ENCODE measurements at places on chromosomes 7 and 10. TPM values are rescaled to one million over a fixed set of nuclear protein-coding genes. Genes with fewer than 3 reads are reported as not detected.

DNA sequence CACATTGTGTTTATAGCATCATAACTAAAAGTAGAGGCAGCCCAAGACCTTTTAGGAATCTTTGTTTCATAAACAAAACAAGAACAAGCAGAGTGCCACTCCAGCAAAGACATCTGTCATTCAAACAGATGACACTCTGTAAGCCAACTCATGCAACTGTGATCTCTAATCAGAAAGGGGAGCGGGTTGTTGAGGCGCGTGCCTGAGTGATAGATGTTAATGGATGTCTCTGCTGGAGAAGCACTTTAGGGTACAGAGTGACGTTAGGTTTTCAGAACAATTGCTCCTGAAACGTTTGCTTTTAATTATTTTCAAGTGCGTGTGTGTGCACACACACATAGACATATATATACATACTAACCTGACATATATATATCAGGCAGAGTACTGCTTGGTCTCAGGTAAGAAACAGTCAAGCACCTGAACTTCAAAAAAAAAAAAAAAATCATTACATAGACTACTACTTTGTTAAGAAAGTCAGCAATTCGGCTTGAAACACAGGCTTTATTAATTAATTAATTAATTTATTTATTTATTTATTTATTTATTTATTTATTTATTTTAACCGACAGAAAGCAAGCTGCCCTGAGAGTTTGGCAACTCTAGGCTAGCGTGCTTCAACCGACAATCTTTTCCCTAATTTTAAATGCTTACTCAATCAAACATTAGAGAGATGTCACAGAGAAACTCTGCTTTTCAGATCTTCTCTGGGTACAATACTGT is 109.1 kb downstream of the POU6F2 start:
- H3K36me3 ChIP-seq: no peaks in the 10 kb centered on the region
- H3K4me1 ChIP-seq: peaks cover 36% of the 10 kb centered on the region
- no peak for DNase-seq
- H3K27me3 ChIP-seq: peaks cover 5% of the 10 kb centered on the region
- H3K27ac ChIP-seq: no peak overlapping the region

CLDN3 gene
- total RNA-seq: 10.6 TPM

DNA sequence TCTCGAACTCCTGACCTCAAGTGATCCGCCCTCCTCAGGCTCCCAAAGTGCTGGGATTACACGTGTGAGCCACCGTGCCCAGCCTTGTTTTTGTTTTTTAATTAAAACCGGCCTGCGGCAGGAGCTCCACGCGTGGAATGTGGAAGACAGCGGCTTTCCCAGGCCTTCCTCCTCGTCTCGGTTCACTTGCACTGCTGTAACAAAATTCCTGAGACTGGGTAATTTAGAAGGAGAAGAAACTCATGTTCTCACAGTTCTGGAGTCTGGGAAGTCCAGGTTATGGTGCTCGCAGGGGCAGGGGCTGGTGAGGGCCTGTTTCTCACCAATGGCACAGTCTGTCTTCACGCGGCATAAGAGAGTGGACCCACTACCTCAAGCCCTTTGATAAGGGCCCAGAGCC is 14.4 kb upstream of the CRYGN start:
- H3K4me1 ChIP-seq: peaks cover 26% of the 10 kb centered on the region
- no peaks in the 10 kb centered on the region for H3K27me3 ChIP-seq
- H3K27ac ChIP-seq: peak overlapping the region; percentile 53

SPDYE9 gene
- 0.18 TPM for total RNA-seq

GJD4 gene
- total RNA-seq: not detected

DNA sequence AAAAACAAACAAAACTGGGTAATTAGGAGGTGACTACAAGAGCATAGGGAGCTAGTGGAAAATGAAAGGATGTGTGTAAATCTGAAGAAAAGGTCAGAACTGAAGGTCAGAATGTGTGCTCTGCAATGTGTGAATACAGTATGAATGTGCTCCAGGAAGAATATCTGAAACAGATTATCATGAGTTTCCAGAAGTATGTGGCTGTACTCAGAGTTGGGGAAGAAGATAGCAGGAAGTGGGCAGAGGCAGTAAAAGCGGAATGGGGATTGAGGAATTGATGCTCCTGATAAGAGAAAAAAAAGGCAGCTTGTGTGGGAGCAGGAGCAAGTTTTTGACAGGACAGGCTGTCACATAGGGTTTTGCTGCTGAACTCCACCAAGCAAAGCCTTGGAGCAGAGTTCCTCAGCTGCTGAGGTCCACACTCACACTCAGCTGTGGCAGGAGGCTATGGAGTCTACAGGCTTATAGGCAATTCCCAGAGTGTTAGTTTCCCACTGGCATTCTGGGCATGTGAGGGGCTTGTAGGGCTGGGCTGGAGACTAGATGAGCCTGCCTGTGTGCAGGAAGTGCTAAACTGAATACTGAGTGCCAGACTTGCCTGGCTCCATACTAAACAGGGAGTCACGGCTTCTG is 22.9 kb downstream of the H2AZ2 start:
- no peak overlapping the region for H3K27ac ChIP-seq
- H3K36me3 ChIP-seq: peaks cover 12% of the 10 kb centered on the region
- H3K4me3 ChIP-seq: no peak overlapping the region

DNA sequence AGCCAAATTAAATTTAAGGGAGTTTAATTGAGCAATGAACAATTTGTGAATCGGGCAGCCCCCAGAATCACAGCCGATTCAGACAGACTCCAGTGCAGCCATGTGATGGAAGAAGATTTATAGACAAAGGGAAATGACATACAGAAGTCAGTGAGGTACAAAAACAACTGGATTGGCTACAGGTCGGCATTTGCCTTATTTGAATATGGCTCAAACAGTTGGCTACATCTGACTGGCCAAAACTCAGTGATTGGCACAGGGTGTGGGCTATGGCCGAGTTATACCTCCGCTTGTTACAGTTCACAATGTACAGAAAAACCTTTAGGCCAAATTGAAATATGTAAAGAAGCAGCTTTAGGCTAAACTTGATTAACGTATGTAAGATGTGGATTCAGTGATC is 30.8 kb upstream of the EIF4H start:
- H3K4me1 ChIP-seq: no peaks in the 10 kb centered on the region
- H3K27ac ChIP-seq: no peak overlapping the region
- DNase-seq: no peak
- H3K27me3 ChIP-seq: no peaks in the 10 kb centered on the region
- H3K4me3 ChIP-seq: no peak overlapping the region

GRCh38 chr7:123865517-123866117 is 20.6 kb downstream of the HYAL4 start:
- no peak overlapping the region for H3K27ac ChIP-seq
- no peak overlapping the region for H3K4me3 ChIP-seq
- peaks cover 2% of the 10 kb centered on the region for H3K36me3 ChIP-seq
- peaks cover 21% of the 10 kb centered on the region for H3K4me1 ChIP-seq

RBM17 gene
- 112 TPM for total RNA-seq

DNA sequence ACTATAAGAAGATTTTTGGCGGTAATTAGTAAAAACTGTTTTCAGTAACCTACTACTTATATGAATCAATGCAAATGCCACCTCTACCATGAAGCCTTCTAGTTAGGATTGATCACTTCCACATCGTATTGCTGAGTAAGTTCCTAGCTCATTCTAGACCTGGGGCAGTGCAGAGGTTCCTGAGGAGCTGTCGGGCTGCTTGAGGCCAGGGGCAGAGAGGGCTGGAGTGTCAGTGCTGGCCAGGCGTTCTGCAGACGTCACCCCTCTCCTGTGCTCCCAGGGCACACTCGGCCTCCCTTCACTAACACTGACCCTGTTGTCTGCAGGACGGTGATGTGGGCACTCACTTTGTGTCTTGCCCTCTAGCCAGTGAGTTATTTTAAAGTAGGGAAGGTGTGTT is 275.7 kb downstream of the CELF2 start:
- no peaks in the 10 kb centered on the region for H3K27me3 ChIP-seq
- H3K4me3 ChIP-seq: no peak overlapping the region
- H3K36me3 ChIP-seq: peaks cover 4% of the 10 kb centered on the region
- H3K27ac ChIP-seq: no peak overlapping the region
- peaks cover 4% of the 10 kb centered on the region for H3K4me1 ChIP-seq

APBB1IP gene
- total RNA-seq: not detected

DNA sequence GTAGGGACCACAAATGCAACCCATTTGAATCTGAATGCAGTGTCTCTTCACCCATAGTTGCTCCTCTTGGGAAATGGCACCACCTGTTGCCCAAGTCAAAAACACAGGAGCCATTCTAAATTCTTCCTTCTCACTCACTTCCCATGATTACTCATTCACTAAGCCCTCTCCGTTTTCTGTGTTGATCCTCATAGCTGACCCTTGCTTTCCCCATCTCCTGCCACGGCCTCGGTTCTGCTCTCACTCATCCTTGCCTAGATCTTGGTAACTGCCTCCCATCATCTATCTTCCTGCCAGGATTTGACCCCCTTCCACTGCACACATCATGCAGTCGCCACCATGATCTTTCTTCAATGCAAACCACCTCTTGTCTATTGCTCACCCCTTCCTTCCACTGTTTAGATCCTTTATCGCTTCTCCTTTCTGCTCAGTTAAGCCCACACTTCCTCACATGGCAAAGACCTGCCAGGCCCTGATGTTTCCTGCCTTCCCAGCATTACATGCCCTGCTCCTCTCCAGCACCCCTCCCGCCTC is 19.0 kb upstream of the CPN1 start:
- H3K27ac ChIP-seq: no peak overlapping the region
- no peak for DNase-seq
- peaks cover 2% of the 10 kb centered on the region for H3K27me3 ChIP-seq
- H3K4me3 ChIP-seq: no peak overlapping the region
- no peaks in the 10 kb centered on the region for H3K36me3 ChIP-seq
- H3K4me1 ChIP-seq: no peaks in the 10 kb centered on the region

ZNF117 gene
- total RNA-seq: 42.3 TPM

ITPRID1 gene
- not detected for total RNA-seq

HYAL4 gene
- not detected for total RNA-seq

- H3K27ac ChIP-seq: peak overlapping the region; percentile 30
- no peak for DNase-seq
- no peaks in the 10 kb centered on the region for H3K4me1 ChIP-seq
- no peak overlapping the region for H3K4me3 ChIP-seq
Measured at GRCh38 chr10:12019283-12019971, 23.2 kb downstream of the UPF2 start.

DNA sequence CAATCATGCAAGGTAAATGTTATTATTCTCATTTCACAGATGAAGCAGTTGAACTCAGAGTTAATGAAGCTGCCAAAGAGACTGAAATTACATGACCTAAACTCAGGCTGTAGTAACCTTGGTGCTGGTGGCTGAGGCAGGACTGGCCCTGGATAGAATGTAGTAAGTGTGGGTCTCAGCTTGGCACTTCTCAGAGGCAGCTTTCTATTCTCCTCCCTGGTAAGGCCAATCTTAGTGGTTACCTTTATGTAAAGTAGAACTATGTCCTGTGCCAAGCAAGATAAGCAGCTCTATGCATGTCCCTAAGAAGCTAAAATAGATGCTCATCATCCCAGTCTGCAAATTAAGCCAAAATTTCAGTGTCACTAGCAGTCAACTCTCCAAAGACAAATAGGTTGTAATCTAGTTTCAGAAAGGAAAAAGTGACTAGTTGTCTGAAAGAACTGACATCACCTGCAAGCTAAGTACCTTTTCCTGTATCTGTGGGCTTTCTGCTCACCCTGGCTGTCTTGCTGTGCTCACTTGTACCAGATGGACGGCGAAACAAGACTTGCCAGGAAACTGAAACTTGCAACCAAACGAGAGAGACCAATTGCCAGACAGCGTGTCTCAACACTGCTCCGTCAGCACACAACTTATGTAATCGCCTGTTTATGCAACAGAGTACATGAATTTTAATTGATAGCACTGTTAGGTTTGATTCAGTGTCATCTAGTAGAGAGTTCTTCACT is 43.7 kb downstream of the CH25H start:
- no peaks in the 10 kb centered on the region for H3K36me3 ChIP-seq
- no peak for DNase-seq
- H3K27me3 ChIP-seq: peaks cover 55% of the 10 kb centered on the region

OR2A42 gene
- total RNA-seq: 0.50 TPM

SLC16A12 gene
- 3.1 TPM for total RNA-seq

- no peak overlapping the region for H3K4me3 ChIP-seq
- peaks cover 1% of the 10 kb centered on the region for H3K36me3 ChIP-seq
- H3K4me1 ChIP-seq: peaks cover 13% of the 10 kb centered on the region
- no peak overlapping the region for H3K27ac ChIP-seq
- no peaks in the 10 kb centered on the region for H3K27me3 ChIP-seq
Measured at GRCh38 chr7:7832518-7832917, 114.1 kb upstream of the RPA3 start.

HECW1 gene
- 1.9 TPM for total RNA-seq

Data from mesothelial cell of epicardium (in vitro differentiated cells).